Activated T-helper 1 cell treated with anti-CD3 and anti-CD28 coated beads, Interleukin-2, amount 50 U/mL, for 16 hours (primary cell): ENCODE measurements at places on chromosomes 5 and 9.

- DNase-seq: no peak
Observed at GRCh38 chr9:126885131-126885641, 24.7 kb downstream of the ZBTB34 start.

DNA sequence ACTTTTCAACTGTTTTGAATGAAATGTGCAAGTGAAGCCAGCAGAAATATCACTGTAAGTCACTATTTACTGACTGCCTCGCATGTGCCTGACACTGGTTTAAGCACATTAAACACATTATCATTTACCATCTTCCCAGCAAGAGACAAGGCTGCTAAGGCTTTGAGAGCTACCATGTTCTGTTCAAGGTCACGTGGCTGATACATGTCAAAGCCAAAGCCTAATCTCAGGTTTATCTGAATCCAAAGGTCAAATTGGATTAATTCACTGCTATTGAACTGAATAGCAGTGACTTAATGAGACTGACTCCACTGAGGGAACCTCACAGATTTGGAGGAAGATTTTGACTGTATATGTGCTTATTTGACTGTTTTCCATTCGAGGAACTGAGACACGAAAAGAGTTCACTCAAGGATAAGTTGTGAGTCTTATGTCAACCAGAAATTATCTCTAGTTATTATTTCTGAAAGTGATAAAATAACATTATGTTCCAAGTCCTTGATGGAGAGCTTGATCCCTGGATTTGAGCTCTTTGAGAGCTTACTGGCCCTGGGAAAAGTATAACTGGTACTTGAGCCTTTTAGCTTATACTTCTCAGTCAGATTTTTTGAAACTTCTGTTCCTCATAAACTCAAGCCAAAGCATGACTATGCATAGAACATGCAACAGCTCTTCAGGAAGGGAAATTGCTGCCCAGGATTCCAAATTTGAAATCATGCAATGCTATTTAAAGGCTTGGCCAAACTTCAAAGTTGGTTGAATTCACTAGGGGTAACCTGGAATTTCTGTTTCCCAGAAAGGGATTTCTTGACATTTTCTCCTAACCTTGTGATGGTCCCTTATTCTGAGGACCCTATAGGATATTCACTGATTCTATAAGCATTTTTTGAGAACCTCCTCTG lies 23.4 kb upstream of the ARHGAP26 start:
- DNase-seq: no peak

GRCh38 chr9:137352511-137353222 lies 50.6 kb upstream of the NRARP start:
- no peak for DNase-seq

GRCh38 chr5:133735346-133735745 lies 123.0 kb upstream of the FSTL4 start:
- DNase-seq: no peak

- no peak for DNase-seq
Observed at GRCh38 chr9:18805386-18805785, 227.6 kb downstream of the SAXO1 start.

DNA sequence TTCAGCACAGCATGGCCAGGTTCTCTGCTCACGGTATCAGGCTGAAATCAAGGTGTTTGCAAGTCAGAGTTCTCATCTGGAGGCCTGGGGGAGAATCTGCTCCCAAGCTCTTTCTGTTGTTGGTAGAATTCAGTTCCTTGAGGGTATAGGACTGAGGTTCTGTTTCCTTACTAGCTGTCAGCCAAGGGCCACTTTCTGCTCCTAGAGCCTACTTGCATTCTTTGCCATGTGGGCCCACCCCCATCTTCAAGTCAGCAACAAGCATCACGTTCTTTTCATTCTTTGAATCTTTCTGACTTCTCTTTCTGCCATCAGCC lies 7.4 kb upstream of the CDC42SE2 start:
- DNase-seq: no peak

GRCh38 chr5:3357291-3357690 lies 238.3 kb upstream of the IRX1 start:
- no peak for DNase-seq
